ENCODE measurements at places on chromosomes 5 and 9. TPM values are rescaled to one million over a fixed set of nuclear protein-coding genes. Genes with fewer than 3 reads are reported as not detected.

TEK gene
- total RNA-seq, result 2.0 TPM

DNA sequence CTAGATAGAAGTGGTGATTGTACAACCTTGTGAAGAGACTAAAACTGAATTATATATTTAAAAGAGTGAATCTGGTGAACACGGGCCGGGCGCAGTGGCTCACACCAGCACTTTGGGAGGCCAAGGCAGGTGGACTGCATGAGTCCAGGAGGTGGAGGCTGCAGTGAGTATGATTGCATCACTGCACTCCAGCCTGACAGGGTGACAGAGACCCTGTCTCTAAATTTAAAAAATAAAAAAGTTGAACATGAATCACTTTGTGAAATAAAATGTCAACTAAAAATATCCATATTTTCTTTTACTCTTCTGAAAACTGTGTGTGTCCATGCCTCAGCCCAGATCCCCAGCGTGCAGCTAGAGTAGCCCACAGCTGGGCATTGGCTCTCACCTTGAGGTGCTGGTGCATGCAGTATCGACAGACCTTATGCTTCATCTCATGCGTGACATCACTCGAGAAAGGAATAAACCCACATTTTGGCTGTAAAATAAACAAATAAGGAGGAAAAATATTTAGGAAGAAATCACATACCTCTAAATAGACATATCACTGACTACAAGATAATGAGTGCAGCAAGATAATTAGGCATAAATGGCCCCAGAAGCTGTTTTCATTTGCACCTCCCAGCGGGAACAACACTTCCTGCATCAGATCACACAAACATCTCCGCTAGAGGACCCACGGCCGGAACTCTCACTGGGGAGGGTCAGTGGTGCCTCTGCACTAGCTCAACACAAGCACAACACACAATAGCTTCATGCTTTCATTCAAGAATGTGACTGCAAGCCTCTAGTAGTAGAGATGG lies 22.1 kb downstream of the IPPK start:
- peak; percentile 20 for DNase-seq

DNA sequence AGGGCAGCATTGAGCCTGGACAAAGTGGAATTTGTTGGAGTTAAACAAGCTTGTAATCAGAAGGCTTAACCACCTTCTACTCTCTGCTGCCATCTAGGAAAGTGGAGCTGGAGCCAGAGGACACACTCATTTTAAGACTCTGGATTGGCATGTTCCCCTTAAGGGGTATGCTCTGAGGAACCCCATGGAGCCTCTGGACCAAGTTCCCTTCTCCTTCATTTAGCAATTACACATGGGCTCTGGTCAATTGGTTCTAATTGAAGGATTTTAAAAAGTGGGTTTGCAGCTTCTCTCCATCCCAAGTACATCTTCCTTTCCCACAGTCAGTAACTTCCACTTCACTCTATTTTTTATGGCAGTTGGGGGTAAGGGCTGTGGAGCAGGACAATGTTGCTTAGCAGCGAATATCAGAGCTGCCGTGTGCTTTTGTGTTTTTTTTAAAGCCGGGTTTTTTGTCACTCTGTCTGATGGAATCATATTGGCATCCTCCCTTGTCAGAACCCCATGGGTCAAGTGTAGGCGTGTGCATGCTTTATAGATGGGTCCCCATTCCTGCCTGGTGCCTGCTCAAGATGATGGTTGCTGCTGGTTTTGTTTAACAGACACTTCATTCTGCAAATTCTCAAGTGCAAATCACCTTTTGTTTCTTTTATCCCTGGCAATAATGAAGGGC lies 330.7 kb upstream of the ADAMTSL1 start:
- no peak for DNase-seq

DNA sequence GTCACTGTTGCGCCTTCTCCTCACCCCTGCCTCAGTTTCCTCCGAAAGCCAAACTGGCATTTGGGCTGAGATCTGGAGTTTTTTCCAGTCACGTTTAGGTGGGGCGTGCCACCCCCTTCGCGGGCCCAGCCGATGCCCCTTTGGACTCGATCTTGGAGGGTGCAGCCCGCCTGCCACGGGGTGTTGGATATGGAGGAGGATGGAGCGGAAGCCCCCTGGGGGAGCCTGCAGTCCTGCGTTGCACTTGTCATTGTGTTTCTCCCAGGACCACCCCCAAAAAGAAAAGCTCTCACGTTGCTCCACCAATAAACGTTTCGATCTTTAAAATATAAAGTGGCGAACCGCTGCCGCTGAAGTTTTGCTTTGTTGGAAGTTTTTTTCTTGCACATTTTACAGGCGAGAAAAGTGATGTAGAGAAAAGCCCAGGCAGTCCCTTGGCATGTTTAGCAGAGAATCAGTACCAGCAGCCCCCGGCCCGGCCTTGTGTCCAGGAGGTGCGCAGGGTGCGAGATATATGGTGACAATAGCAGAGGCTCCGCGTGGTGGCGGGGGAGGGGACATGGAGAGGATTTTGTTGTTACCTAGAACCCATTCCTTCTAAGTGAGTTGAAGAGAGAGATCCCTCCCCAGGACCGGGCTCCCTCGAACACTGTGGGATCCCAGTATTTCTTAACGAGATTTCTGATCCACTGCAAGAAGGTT lies 681 bp downstream of the F2R start:
- peak; percentile 44 for DNase-seq

TLR4 gene
- total RNA-seq, result 9.9 TPM

- no peak for DNase-seq
Observed at GRCh38 chr5:168334695-168335094, 43.2 kb downstream of the WWC1 start.

DNA sequence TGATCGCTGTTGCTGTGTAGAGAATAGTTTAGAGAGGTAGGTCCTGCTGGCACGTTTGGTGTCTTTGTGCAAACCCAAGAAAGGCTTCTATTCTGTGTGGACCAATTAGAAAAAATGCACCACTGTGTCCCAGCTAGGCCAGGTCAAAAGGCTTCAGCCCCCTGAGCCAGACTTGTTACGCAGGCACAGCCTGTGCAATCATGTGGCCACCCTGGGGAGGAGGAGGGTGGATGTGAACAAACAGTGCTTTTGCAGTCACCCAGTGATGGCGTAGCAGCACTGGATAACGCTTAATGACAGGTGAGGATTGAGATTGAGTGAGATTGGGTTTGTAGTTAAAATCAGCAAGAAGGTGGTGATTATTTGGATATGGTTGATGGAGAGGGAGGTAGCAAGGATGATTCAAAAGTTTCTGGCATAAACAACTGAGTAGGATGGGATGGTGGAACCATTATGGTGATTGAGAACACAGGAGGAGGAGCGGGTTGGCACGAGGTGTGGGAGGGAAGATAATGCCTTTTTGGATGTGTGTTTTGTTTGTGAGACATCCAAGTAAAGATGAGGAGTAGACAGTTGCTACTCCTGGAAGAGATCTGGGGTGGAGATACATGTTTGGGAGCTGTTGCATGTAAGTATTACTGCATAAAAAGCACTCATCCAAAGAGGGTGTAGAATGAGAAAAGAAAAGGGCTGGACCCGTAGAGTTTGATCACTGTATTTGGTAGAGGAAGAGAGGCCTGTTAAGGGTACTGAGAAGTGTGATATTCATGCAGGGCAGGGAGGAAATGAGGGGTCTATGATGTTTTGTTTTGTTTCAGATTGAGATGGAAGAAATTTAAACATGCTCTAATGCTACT lies 6.7 kb downstream of the GCNT1 start:
- no peak for DNase-seq

DNA sequence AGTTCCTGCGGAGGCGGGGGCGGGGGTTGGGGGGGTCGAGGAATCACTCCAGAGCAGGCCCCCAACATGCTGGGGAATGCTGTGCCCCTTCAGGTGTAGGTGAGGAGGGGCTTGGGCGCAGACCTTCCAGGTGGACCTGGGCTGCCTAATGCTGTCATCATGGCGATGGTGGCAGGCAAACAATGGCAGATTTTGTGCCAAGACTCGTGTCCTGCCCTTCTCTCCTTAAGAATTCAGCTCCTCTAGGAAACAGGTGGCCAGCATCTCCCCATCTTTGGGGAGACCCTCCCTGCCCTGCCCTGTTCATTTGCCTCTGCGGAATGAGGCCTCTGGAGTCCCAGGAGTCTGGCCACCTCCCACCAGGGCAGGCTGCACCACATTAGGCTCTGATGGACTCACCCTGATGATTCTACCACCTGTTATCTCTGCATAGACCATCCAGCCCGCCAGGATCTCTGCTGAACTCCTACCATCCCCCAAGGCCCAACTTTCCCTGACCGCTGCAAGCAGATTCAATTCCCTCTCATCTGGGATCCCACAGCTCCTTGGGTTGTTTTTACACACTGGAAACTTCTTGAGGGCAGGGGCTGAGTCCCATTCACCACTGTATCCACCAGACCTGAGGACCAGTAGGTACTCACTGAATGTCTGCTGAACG lies 10.9 kb upstream of the SLC25A51 start:
- no peak for DNase-seq

- peak; percentile 96 for DNase-seq
Observed at GRCh38 chr5:112860929-112861637, at the start of gene SRP19. Gene SRP19 (plus strand): TSS chr5:112861287. CDS start chr5:112861377, 90 bp downstream.

MEIKIN gene
- not detected for total RNA-seq

Measured in stomach (tissue), 19 donors.